ENCODE measurements at places on chromosomes 6 and 20. TPM values are rescaled to one million over a fixed set of nuclear protein-coding genes. Genes with fewer than 3 reads are reported as not detected.

Gene ISM1
- 0.18 TPM for total RNA-seq

Gene FOXC1
- total RNA-seq = 5.4 TPM

Gene PROKR2
- not detected for total RNA-seq

Gene HLA-DMB
- total RNA-seq = 1.4 TPM

Gene SYCP2
- 0.29 TPM for total RNA-seq

Gene MRPS26
- total RNA-seq = 126 TPM

Gene HNF4A
- 23.6 TPM for total RNA-seq

Gene GCNT2
- total RNA-seq = 5.1 TPM

Gene CRIP3
- total RNA-seq = 0.11 TPM

Gene SLC32A1
- not detected for total RNA-seq

Gene C6orf132
- total RNA-seq = 2.8 TPM

Gene SIRPD
- not detected for total RNA-seq

Gene ECHDC1
- total RNA-seq = 38.4 TPM

Gene STMND1
- total RNA-seq = not detected

Gene BMP6
- total RNA-seq = 14.8 TPM

Gene IL17A
- total RNA-seq = not detected

Gene RIPOR3
- total RNA-seq = not detected

Measured in A549 treated with dexamethasone at 1 μM for 4 hours (cell line).